Stimulated activated CD4-positive, alpha-beta T cell treated with anti-CD3 and anti-CD28 coated beads, Interleukin-1b, Interleukin-23, amount 100 ng/mL, for 48 hours (primary cell): ENCODE measurements at places on chromosomes 12 and 14.
A peak's percentile ranks its signal among the peaks of the same experiment; 100 is the strongest.

GRCh38 chr14:75069811-75070145 is 337 bp downstream of the ZC2HC1C start:
- no peak for DNase-seq

GRCh38 chr14:104870368-104871144 is 5.5 kb downstream of the CEP170B start:
- DNase-seq, result peak; percentile 41

- DNase-seq, result no peak
Measured at GRCh38 chr12:76398106-76398505, 49.9 kb upstream of the BBS10 start.

GRCh38 chr14:55450124-55450523 is 9.7 kb upstream of the TBPL2 start:
- no peak for DNase-seq

DNA sequence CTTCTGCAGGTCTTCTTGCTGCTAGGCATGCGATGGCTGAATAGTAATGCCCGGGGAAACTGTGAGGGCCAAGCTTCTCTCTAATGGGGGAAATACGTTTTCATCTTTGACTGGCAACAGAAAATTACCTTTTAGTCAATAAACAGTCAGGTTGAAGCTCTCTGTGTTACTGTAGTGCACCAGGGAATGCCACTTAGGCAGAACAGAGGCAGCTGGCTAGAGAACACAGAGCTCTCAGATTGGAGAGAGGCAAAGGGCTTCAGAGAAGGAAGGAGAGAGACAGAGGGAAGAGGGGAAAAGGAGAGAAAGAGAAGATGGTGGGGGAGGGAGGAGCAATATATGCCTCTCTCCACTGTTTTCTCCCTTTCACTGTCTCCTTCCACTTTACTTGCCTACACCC is 6.7 kb downstream of the HSD17B6 start:
- no peak for DNase-seq

DNA sequence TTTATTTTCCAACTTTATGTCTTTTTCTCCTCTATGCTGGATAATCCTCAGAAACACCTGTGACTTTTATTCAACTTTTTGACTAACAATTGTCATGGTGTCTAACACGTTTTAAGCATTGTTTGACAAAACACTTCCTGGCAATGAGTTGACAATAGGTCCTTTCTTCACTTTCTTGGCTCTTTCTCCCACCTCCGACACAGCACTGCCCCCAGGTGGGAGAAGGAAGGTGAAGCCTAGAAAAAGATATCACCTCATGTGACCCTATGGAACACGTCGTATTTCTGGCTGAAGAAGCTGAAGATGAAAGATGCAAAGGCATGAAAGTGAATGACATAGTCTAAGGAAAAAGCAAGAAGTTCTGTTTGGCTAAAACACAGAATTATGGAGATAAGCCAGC is 430.0 kb downstream of the ETNK1 start:
- no peak for DNase-seq

GRCh38 chr14:65794674-65795279 is 382.2 kb downstream of the FUT8 start:
- DNase-seq, result no peak

GRCh38 chr12:46260913-46261476 is 7.8 kb downstream of the SLC38A1 start:
- no peak for DNase-seq

DNA sequence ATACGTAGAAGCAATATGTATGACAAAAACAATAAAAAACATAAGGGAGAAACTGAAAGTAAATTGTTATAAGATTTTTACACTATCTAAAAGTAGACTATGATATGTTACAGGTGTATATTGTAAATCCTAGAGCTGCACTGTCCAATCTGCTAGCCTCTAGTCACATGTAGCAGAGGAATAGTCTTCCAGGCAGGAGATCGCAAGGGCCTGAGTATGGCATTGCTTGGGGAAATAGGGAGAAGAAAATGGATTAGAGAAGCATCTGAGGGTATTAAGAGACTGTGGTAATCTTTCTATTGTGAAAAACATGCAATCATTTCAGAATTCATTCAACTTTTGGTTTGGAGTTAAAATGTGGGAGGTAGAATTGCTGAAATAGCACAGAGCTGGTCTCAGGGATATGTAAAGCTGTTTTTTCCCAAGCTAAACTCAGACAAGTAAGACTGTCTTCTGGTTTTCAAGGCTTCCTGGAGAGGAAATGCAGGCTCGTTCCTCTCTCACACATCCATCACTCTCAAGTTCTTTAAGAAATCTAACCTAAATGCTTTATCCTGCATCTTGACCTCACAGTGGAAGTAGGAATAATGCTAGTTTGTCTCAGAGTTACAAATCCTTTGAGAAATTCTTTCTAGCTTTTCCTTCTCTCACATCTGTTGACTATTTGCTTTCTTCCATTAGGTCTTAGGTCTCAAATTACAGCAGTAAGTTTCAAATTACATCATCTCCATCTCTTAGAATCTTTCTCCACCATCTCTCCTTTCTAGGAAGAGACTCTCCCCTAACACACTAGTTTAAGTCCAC is 7.6 kb upstream of the CCDC184 start:
- DNase-seq, result no peak

DNA sequence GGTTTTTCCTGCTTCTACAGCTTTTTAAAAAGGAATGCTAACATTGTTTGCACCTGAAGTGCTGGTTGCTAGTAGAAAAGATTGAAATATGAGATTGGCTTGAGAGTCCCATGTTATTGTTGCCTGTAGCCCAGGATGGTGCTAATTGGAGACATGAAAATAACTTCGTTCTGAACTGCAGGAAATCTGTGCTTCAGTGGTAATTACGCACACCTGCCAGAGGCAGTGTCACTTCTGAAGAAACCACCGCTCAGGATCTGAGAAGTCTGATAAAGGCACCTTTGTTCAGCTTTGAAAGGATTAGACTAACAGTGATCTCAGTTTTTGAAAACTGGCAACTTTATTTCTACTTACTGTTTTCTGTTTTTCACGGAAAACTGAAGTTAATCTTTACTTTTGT is 15.5 kb upstream of the ATP6V0A2 start:
- DNase-seq, result no peak

DNA sequence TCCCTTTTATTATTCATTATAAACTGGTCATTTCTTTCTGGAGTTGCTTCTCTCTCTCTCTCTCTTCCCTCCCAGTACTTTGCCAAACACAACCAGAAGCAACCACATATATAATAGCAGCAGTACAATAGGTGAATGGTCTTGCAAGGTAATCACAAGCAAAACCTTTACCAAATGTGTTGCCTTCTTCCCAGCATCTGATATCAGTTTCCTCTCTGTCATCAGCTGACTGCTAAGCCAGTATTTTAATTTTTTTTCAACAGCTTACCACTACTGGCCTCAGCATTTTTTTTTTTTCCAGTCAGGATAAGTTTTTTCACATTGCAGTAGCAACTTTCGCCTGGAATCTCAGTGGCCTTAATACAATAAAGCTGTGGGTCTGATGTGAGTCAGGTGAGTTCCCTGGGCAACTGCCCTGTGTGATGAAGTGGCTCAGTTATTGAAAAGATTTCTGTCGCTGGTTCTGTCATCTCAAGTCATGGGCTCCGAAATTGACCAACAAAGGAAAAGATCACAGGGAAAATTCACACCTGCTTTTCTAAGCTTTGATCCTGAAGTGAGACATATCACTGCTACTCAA is 282.5 kb upstream of the AMIGO2 start:
- no peak for DNase-seq

DNA sequence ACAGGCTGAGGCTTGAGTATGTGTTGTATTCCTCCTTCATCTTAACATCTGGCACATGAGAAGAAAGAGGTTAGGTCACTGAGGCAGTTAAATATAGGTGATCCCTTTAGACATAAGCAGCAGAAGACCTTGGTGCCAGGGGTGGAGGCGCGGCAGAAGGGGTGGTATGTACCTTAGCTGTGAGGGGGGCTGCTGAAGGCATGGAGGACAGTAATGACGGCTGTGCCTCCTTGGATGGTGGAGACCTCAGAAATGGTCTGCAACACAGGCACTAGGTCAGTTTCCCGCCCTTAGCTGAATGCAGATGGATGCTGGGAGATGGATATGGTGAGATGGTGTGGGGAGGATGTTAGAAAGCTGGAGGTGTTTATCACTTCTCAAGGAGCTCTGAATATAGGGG is 1.5 kb upstream of the PNMA1 start:
- DNase-seq, result no peak

- no peak for DNase-seq
Measured at GRCh38 chr14:34536951-34537676, 2.4 kb downstream of the EAPP start.

- DNase-seq, result no peak
Measured at GRCh38 chr12:26688344-26688904, 144.6 kb downstream of the ITPR2 start.

GRCh38 chr14:94377866-94378470 is 10.4 kb downstream of the SERPINA1 start:
- no peak for DNase-seq

- DNase-seq, result no peak
Measured at GRCh38 chr12:26113181-26113654, 11.6 kb downstream of the BHLHE41 start.

DNA sequence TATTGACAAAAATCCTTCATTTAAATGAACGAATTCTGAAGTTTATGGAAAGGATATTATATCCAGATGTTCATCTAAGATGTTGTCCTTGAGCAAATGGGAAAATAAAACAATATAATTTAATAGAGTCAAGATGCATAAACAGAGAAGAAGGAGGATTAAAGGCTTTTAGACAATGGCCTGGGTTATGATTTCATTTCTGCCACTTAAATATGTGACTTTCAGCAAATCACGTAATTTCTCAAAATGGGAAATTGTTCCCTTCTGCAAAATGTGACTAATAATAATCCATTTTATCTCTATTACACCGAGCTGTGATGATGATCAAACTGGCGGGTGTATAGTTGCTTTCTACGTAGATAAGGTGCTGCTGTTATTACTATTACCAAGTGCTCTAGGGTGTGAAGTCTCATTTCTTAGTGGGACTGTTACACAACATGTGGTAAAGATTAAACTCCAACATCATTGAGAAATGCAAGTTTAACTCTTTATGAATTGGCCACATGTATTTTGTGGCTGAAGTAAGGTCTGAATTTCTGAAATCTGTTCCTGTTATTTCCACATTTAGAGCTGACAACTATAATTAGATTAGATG is 157.0 kb downstream of the MYRFL start:
- no peak for DNase-seq

DNA sequence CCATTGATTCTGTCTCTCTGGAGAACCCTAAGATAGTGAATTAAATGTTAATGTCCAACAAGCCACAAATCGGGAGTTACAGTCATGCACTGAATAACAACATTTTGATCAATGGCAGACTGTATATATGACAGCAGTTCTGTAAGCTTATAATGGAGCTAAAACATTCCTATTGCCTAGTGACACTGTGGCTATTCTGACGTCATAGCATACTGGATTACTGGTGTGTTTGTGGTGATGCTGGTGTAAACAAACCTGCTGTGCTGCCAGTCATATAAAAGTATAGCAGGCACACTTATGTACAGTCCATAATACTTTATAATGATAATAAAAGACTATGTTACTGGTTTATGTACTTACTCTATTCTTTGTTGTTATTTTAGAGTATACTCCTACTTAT is 56.7 kb upstream of the BICD1 start:
- no peak for DNase-seq

GRCh38 chr12:49109641-49110463 is 795 bp downstream of the LMBR1L start:
- no peak for DNase-seq

GRCh38 chr12:55652352-55652751 is 15.7 kb downstream of the OR10P1 start:
- peak; percentile 34 for DNase-seq

DNA sequence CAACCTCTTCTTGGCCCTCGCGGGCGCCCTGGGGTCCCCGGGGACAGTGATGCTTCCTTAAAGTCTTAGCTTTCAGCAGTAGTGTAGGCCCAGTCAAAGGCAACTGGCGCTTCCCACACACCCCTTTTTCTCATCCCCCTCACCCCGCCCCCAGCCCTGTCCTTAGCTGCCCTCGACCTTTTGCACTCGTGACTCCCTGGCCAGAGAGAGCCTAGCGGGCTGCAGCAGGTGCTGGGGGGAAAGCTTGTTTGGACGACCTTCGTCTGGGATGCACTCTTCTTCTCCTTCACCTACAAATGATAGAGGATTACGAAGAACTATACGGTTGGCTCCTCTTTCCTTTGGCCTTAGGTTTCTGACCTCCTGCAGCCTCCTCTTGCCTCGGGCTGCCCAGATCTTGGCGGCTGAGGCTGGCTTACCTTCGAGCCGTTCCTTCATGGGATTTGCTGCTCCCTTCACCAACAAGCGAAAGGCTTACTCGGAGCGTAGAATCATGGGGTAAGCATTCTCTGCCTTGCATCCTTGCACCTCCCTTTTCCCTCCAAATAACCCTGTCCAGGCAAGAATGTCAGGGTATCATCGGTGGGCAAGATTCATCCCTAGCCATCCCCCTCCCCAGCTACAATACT is 815 bp downstream of the COQ10A start:
- DNase-seq, result no peak

GRCh38 chr12:123962513-123962912 is 10.1 kb downstream of the CCDC92 start:
- DNase-seq, result no peak

GRCh38 chr14:49796025-49796424 is 28.1 kb downstream of the KLHDC2 start:
- no peak for DNase-seq

- no peak for DNase-seq
Measured at GRCh38 chr14:86597279-86597678, 1067.3 kb downstream of the FLRT2 start.

DNA sequence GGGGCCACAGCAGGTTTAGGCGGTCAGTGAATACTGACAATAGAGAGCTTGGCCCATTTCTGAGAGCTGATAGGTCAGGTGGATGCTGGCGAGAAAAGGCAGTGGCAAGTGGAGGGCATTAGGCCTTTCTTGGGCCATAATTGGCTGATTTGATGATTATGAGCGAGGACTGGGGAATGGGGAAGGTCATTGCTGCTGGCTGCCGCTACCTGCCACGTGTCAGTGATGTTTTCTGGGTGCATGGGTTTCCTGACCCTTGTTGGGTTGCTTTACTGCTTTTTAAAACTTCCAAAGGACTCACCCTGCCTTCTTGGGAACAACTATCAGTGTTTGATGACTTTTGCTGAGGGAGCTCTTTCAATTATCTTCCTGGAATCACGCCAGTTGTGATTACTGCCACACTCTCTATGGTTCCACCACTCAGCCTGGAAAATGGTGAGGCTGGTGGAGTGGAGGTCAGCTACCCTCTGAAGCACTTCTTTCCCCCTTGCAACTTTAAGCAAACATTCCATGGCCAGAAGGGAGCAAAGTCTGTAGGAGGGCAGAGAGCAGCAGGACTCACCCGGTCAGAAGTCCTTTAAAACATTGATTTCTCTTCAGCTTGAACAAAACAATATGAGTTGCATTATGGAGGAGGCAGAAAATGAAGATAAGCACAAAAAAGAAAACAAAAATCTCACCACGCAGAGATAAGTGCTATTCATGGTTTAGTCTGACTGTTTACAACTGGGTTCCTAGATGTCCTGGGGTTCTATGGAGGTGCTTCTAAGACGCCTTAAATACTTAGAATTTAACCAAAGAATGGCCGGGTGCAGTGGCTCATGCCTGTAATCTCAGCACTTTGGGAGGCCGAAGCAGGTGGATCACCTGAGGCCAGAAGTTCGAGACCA is 12.1 kb upstream of the SLC10A1 start:
- DNase-seq, result no peak

GRCh38 chr14:90191154-90191553 is 65.2 kb upstream of the PSMC1 start:
- DNase-seq, result no peak
